ENCODE measurements at places on chromosomes 1 and 21.

GRCh38 chr1:236608930-236609726, 4.8 kb upstream of the HEATR1 start:
- peak; percentile 71 for DNase-seq

DNA sequence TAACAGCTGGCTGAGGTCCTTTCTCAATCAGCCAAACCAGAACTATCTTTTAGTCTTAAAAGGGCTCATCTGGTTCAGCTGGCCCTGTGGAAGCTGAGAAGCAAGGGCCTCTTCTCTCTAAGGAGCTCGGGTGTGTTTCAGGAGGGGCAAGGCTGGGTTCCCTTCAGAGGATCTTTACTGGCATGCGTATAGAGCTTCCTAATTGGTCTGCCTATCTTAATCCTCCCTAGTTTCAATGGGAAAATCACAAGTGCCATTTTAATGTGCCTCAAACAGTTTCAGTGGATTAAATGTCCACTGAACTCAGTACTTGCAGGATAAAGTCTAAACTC, 81.5 kb upstream of the LBR start:
- no peak for DNase-seq

- no peak for DNase-seq
Measured at GRCh38 chr1:15916916-15917315, 59.0 kb downstream of the ZBTB17 start.

- DNase-seq: peak; percentile 59
Measured at GRCh38 chr1:214584805-214585766, 17.9 kb upstream of the CENPF start.

DNA sequence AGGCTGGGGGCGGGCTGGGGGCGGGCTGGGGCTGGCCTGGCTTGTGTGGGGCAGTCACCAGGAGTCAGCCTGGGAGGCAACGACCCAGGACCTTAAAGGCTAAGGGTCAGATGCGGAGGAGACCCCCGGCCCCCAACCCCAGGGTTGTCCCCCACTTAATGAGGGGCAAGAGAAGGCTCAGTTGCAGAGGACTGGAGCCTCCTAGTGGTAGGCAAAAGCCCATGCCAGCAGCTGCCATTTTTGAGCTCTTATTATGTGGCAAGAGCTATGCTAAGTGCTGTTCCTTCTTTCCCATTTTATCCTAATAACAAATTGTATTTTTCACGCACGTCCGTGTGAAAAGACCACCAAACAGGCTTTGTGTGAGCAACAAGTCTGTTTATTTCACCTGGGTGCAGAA, 8.0 kb downstream of the KIAA1614 start:
- no peak for DNase-seq

- DNase-seq: no peak
Measured at GRCh38 chr1:177902266-177902665, 67.6 kb downstream of the SEC16B start.

GRCh38 chr1:220828179-220828490, 41.4 kb downstream of the MTARC1 start:
- no peak for DNase-seq

GRCh38 chr1:237282208-237282783, 240.3 kb downstream of the RYR2 start:
- no peak for DNase-seq

DNA sequence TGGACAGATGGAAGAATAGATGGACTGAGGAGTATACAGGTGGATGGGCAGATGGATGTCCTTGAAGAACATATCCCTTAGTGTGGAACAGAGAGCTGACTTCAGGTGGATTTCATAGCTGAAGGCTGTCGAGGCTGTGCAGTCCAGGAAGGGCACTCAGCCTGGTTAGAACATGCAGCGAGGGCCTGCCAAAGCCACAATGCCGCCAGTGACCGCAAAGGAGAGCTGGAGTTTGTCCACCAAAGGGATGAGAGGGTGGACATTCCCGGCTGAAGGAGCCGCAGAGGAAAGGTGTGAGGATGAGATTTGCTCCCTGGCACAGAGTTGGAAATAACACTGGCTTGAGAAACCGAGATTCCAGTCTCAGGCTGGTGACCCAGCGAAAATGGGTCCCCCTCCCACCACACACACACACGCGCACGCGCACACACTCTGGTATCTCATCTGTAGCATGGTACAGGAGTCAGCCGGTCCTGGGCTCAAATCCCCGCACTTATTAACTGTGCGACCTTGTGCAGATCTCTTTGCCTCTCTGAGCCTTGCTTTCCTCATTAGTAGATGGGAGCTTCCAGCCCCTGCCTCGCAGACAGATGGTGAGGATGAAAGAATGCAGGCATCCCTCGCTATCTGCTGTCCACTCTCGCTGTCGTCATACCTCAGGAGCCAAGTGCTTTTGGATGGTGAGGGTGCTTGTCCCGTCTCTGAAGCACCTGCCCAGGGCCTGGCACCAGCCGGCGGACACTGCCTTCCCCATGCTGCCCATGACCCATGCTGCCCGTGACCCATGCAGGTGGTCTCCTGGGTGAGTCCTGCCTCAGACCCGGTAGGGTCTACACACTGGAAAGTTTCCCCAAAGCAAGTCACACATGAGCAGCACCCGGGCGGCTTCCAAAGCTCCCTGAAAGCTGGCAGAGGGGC, 26.8 kb upstream of the EFHD2 start:
- no peak for DNase-seq

DNA sequence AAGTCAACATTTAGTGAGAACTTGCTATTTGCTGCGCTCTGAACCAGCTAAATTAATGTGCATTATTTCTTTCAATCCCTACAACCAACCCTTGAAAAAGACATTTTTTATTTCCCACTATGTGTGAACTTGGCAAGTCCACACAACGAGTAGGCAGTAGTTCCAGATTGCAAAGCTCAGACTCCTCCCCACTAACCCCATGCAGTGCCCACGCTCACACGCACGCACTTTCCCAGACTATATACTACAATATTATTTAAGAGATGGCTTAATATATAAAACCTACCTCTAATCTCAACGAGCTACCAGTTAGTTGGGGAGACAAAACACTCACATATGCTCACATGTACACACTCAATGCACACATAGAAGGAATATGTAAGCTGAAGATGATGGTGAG, 671.2 kb downstream of the LMO4 start:
- no peak for DNase-seq

GRCh38 chr1:243495442-243496186, 239.8 kb downstream of the SDCCAG8 start:
- peak; percentile 88 for DNase-seq

- no peak for DNase-seq
Measured at GRCh38 chr1:226732856-226733291, 6.2 kb downstream of the ITPKB start.

DNA sequence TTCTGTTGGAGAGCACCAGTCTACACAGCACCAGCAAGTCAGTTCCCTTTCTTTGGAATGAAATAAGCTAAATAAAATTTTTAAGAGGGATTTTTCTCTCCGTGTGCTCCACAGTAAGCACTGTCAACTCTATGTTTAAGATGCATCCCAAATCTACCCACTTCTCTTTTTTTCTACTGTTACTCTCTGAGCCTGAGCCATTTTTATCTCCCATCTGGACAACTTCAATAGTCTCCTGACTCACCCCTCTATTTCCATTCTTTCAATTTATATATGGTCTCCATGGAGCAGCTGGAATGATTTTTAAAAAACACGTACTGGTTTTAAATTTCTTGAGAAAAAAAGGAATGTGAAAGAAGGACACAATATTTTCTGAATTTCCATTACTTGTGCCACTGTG, 24.7 kb upstream of the CCT8 start:
- DNase-seq: peak; percentile 18

DNA sequence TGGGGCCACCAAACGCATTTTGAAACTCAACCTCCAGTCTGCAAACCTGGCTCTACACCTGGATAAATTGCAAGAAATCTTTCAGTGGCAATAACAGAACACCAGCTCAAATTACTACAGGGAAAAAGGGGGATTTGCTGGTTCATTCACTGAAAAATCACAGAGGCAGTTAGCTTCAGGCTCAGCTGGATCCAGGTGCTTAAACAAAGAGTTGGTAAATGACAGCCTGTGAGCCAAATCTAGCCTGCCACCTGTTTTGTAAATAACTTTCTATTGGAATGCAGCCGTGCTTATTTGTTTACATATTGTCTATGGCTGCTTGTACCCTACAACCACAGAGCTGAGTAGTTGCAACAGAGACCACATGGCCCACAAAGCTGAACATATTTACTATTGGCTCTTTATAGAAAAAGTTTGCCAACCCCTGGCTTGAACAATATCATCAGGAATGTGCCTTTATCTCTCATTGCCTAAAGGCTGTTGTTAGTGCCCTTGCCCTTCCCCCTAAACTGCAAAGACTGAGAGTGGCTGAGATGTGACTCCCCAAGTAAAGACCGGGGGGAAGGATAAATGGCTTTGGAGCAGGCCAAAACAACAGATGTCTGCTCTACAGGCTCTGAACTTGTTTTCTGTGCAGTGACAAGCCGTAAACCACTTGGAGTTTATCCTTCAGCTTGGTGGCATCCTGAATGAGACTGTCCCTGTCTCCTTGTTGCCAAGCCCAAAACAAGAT, 21.5 kb upstream of the PTPRF start:
- DNase-seq: no peak

DNA sequence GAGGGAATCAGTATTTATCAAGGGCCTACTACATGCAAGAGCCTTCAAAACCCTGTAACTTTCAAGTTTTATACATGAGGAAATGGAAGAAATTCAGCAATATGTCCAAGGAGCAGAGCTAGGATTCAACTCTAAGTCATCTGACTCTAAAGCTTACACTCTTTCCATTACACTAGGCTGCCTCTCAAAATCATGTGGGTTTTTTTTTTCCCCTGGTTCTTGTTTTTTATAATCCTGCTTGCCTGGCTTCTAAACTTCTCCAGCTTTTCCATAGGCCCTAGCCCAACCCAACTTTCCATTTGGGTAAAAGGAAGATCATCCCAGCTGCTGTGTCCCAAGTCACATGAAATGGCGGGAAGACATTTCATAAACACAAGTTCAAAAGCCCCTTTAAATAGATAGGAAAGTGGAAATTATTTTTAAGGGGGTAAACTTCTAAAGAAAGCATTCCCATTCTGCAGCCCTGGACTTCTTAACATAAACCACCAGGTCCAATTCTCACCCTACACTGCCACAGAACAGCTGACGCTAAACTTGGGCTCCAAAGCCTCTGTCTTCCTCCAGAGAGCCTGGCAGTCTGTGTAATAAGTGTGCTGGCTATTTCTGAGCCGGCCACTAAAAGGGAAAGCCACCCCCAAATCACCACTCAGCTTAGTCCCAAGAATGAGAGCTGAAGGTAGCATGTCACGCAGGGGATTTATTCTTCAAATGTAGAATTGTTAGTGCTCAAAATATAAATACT, 46.9 kb downstream of the ITPKB start:
- DNase-seq: no peak

GRCh38 chr1:31586376-31587327, 10.3 kb downstream of the TINAGL1 start:
- DNase-seq: no peak

GRCh38 chr1:155322953-155323728, 2.4 kb downstream of the RUSC1 start:
- peak; percentile 93 for DNase-seq

- DNase-seq: no peak
Measured at GRCh38 chr21:15480160-15480559, 249.6 kb upstream of the USP25 start.

- DNase-seq: no peak
Measured at GRCh38 chr1:241074507-241074906, 282.5 kb downstream of the RGS7 start.

DNA sequence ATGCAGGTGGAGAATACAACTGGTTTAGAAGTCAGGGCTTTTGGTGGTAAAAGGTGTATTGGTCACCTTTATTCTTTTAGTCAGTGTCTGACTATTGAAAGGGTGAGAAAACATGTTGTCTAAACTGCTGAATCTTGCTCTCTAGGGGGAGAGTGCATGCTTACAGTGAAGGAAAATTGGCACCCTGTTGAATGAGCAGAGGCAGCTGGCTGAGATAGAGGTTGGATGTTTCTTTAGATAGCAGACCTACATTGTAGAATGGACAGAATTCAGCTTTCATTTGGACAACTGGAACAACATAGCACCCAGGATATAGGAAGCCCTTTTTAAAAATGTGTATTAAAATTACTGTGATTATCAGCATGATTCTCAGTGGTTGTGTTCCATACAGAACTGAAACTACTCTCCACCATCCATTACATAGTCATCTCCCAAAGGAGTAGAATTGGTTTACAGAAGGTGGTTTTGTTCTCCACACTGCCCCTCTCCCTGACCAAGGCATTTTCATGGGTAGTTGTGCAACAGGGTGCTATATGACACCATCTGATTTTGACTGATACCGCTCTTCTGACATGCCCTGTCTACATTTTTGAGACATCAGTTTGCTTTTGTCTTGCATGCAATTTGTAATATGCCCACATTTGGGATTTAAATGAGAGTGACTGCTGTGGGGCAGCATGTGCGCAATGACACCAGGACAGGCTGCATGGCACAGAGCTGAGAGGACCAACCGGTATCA, 16.2 kb downstream of the RHOU start:
- DNase-seq: peak; percentile 23

DNA sequence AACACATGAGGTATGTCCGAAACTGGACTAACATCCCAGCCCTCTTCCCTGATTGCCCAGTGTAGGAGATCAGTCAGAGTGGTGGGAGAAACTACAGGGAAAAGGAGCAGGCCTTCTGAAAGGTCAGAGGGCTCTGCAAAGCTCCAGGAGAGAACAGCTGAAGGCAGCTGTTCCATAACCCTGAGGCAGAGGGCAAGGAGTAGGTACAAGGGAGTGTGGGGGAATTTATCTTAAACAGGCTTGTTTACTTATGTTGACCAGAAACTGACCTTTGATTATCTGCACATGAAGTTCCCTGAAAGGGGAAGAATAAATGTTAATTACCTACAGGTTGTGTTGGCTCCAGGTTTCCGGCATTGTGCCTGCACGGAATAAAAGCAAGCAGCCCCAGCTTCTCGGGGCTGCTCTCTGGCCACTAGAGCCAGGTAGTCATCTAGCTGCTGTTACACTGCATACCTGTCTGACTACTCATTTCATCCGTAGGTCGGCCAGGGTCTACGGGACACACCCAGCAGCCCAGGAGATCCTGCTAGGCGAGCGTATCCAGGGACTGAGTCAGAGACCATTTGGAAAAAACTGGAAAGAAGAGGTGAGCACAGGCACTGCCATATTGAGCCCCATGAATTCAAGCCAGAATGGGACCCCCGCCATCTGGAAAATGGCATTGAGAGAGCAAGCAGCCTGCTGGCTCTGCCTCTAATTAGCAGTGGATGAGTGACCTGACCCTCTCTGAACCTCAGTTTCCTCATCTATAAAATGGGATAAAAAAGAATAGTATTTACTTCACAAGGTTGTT, 14.9 kb upstream of the PAQR7 start:
- DNase-seq: no peak

DNA sequence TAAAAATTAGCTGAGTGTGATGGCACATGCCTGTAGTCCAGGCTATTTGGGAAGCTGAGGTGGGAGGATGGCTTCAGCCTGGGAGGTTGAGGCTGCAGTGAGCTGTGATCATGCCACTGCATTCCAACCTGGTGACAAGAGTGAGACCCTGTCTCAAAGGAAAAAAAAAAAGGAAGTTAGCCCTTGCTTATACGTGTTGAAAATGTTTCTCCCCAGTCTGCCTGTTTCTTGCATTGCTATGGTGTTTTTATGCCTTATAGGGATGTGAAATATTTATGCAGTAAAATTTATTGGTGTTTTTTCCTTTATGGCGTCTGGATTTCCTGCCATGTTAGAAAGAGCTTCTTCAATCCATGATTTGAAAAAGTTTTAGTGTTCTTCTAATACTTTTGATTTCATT, 3.6 kb upstream of the RERE start:
- peak; percentile 48 for DNase-seq

- DNase-seq: peak; percentile 13
Measured at GRCh38 chr1:180053594-180054567, 99.3 kb downstream of the CEP350 start.

All from hematopoietic multipotent progenitor cell treated with erythropoietin and hydrocortisone succinate and interleukin-3 and kit ligand, for 4 days (in vitro differentiated cells).